ENCODE measurements at places on chromosomes 2 and 18.

- DNase-seq, result no peak
These were observed 93.2 kb downstream of the CD226 start for GRCh38 chr18:69854455-69854854.

GRCh38 chr18:3649135-3649632, 199.2 kb downstream of the TGIF1 start:
- DNase-seq, result no peak

- DNase-seq, result no peak
These were observed 15.8 kb downstream of the ADI1 start for GRCh38 chr2:3503483-3503882.

- no peak for DNase-seq
These were observed 233.3 kb downstream of the MBD2 start for GRCh38 chr18:53991202-53991601.

GRCh38 chr2:10915236-10915635, 3.5 kb downstream of the KCNF1 start:
- DNase-seq, result no peak

DNA sequence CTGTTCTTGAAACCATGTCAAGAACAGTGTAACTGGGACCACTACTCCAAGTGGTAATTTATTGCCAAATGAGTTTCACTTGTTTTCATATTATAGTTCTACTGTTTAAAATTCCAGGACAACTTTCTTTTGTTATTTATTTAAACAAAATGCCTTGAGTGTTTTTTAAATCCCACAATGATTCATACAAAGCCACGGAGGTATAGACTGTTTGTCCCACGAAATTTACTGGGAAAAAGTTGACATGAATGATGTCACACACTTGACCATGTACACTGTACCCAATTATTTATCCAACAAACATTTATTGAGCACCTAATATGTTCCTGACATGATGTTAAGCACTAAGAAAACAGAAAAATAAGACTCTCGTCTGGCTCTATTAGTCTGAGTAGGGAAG, 243.9 kb upstream of the SIX2 start:
- DNase-seq, result no peak

DNA sequence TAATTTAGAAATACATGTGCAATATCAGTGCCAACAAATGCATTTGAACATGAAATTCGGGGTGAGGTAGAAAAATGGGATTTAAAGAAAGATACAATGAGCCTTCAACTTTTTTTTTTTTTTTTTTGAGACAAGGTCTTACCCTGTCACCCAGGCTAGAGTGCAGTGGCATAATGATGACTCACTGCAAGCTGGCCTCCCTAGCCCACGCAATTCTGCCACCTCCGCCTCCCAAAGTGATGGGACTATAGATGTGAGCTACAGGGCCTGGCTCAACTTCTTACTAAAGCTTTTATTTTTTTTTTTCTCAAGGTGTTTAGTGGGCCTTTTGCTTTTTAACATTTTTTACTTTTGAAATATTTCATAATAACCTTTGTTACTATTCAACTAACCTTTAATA, 365.6 kb downstream of the LRRTM4 start:
- no peak for DNase-seq

DNA sequence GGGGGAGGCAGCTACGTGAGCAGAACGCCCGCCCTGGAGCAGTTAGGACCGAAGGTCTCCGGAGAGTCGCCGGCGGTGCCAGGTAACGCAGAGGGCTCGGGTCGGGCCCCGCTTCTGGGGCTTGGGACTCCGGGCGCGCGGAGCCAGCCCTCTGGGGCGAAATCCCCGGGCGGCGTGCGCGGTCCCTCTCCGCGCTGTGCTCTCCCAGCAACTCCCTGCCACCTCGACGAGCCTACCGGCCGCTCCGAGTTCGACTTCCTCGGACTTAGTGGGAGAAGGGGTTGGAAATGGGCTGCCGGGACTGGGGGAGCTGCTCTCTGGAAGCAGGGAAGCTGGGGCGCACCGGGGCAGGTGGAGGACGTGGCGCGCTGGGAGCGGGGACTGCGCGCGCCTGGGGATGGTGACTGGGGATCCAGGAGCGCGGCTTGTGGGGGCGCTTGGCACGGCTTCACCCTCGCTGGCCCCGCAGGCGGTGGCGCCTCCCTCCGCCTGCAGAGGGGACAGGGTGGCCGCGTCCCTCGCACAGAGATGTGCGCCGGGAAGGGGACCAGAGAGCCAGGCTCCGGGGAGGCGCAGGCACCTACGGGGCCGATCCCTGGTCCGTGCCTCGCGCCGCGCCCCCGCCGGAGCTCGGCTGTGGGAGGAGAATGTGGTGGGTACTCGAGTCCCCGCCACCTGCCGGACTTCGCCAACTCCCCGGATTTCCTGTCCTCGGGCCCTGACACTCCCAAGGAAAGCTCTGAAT, 688 bp downstream of the CDH20 start:
- DNase-seq, result no peak

- DNase-seq, result no peak
These were observed 285.7 kb upstream of the DCC start for GRCh38 chr18:52054324-52054723.

GRCh38 chr2:226683944-226684562, 115.6 kb downstream of the IRS1 start:
- no peak for DNase-seq

DNA sequence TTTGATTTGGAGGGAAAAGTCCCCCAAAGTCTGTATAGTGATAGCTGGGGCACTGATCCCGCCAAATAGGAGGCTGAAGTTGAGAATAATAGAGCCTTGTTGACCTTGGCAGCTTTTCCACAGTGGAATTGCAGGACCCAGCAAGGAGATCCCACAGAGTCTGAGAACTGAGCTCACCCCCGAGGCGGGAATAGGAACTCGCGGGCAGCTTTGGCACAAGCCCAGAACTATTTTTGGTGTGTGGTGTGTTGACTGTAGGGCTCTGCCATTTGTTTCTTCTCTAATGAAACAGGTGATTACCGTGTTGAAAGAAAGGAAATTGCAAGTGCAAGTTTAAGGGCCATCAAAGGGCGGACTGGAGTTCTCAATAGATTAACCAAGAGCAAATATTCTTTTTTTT, 34.0 kb downstream of the SH3RF3 start:
- no peak for DNase-seq

GRCh38 chr18:31230495-31230894, 67.8 kb upstream of the DSC1 start:
- DNase-seq, result no peak

DNA sequence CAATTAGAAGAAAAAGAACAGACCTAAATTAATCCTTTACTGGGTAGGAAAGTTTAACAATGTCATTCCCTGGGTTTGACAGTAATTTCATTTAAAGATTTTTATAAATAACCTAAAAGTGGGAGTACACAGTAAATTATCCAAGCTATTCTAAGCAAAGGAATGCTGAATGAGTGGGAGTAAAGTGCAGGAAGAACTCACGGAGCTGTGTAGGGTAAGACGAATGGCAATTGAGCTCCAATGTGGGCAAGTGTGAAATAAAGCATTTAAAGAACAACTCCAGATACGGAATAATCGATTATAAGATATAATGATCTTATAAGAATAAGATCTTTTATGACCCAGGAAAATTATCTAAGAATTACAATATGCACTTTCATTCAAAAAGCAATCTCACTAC, 93.2 kb downstream of the LRRTM4 start:
- DNase-seq, result no peak

DNA sequence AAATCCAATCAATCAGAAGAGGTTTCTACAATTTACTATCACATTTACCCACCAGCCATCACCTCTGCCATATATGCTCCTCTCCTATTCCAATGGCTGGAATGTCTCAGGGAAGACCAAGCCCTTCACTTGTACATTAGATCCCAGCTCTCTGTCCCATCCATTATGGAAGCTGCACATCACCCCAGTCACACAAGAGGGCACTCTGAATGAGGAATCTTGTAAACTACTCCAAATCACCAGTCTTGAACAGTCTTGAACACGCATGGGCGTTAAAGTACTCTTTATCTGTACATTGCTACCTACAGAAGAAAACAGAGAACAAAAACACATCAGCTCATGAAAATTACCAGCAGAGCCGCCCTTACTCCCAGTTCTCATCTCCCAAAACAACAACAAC, 38.7 kb downstream of the ZC3H8 start:
- no peak for DNase-seq

DNA sequence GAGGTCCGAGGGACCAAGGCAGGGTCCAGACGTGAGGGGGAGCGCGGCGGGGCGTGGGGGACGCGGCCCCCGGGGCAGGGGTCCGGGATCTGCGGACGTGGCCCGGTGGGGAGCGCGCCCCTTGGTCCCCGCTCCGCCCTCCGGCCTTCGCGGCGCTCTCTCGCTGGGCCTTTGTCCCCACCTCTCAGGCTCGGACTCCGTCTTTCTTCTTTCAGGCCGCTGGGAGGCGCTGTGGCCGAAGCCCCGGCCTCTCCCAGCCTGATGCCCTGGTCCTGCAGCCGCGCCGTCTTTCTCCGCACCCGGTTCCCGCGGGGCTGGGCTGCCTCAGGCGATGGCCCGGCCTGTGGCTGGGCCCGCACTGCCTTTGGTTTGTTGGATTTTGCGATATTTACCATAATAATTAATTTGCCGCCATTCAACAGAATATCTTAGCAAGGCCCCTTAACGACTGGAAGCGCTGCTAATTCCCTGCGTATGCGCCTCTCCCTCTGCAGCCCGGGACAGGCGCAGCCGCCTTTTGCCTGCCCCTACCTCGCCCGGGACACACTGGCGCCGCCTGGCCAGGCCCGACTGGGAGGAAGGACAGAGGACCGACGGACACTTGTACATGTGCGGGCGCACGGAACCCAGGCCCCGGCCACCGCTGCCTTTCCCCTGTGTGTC, 10.8 kb downstream of the SIX3 start:
- no peak for DNase-seq

DNA sequence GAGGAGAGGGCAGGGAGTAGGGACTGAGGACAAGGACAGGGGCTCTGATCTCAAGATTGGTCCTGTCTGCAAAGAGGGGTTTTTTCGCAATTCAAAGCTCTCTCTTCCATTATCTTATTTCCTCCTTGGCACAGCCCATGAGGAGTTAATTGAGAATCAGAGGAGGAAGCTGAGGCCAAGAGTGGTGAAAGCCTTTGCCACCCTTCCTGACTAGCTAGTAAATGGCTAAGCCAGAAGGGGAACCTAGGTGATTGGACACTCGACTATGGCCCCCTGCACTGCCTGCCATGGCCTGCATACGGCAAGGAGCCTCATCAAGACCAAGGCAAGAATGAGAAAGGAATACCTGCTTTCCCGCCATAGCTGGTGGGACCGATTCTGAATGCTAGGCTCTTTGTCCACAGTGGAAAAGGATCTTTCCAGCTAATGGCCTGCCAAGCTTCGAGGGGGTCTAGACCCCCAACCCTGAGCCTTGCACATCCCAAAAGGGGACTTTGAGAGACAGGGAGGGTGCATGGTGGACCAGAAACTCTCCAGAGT, 237.9 kb downstream of the HAUS1 start:
- DNase-seq, result no peak

DNA sequence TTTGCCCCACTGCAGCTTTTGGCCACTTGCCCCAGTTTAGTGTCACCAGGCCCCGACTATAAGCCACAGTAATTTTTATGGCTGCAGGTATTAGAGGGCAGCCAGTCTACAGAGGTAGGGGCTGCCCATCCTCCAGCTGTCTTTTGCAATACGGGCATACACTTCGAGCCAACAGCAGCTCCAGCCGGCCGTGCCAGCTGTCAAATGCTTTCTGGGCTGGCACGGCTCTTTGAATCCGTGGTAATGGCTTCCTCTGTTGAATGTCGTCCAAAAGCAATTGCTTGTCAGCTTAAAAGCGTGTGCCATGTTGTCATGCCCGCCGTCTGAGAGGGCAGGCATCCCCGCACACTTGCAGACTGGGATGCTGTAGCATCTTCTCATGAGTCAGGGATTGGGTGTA, 41.3 kb downstream of the BCL2L11 start:
- no peak for DNase-seq

GRCh38 chr2:173545364-173545763, 190.7 kb downstream of the CDCA7 start:
- DNase-seq, result no peak

DNA sequence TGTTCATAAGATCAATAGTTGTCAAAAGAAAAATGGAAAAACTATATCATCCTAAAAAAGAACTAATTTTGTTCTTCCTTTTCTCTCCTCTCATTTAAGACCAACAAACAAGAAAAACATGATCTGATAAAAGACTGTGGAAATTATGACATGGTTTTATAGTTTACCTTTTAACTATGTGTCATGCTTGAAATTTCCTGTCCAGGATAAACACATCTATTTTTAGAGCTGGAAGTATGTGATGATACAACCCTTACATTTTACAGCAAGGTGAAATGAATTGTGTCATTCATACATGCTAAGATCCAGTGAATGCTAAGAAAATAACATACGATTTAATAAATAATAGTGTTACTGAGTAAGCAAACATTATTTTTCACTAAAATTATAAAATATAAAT, 89.9 kb downstream of the GULP1 start:
- DNase-seq, result no peak

GRCh38 chr18:12694032-12694431, 8.5 kb downstream of the CEP76 start:
- no peak for DNase-seq

DNA sequence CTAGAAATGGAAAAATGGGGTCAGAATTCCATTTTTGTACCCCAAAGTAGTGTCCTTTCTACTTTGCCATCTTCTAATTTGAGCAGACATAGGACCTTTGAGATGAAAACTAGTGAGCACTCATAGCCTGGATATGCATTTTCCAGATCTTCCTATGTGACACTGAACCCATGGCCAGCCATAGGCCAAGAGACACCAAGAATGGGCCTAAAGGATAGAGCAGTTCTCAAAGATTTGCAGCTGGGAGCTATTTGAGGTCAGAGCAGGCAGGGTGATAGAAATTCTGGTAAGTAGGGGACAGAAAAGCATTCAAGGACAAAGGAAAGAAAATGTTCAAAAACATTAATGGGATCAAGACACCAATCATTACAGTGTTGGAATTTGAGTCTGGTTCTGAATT, 332.8 kb downstream of the MYCN start:
- DNase-seq, result no peak

GRCh38 chr2:221999717-222000116, 299.1 kb downstream of the PAX3 start:
- DNase-seq, result no peak

GRCh38 chr2:25266399-25266798, 75.3 kb downstream of the DNMT3A start:
- DNase-seq, result no peak

DNA sequence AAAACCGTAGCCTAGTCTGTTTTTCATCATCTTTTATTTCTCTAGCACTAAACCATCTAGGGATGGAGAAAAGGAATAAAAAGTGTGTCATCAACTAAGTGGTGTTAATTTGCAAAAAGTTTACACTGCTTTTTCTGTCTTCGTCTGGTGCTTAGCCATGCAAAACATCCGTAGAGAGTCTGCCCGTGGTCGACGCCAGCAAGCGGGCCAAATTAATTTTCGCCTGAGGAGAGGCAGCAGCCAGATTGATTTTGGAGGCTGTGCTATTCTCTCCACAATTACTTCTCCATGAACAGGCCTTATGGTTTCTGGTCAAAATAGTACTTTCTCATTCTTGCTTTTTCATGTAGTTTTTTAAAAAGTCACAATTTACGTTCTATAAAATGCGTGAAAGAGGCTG, 46.3 kb downstream of the TNFRSF11A start:
- DNase-seq, result no peak

Measured in activated CD4-positive, alpha-beta T cell treated with anti-CD3 and anti-CD28 coated beads for 1 hour (primary cell).